ELR (cell line): ENCODE measurements at places on chromosomes 2 and 18.
A peak's percentile ranks its signal among the peaks of the same experiment; 100 is the strongest.

- DNase-seq: peak; percentile 3
Observed at GRCh38 chr2:145356056-145356455, 836.1 kb upstream of the ZEB2 start.

DNA sequence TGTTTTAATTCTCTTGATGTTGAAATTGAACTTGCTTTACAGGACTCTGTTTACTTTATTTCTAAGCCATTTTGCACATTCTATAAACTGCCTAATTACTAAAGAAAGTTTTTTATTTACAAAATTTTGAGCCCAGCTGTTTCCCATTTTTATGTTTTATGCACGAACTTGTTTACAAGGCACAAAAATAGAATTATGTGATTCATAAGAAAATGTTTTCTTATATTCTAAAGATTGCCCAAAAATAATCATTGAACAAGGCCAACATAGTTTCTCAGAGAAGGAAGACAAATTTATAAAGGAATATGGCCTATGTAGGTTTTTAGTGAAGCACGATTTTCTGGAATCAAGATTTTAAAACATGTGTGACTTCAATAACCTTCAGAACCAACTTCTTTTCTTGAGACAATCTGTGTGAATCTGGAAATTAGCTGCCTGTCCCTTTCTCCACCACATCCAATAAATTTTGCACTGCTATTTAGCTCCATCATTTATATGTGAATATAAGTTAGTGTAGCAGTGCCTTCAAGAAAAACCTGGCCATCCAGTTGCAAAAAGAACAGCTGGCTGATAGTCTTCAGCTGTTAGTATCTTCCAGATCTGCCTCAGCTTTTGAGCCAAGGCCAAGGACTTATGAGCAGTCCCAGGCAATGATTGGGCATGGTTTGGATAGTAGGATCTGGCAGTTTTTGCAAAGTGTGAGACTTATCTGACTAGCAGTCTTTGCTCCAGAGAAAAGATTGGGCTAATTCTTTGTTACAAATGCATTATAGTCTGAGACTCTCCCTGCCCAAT, 253.2 kb upstream of the COL3A1 start:
- DNase-seq: no peak

DNA sequence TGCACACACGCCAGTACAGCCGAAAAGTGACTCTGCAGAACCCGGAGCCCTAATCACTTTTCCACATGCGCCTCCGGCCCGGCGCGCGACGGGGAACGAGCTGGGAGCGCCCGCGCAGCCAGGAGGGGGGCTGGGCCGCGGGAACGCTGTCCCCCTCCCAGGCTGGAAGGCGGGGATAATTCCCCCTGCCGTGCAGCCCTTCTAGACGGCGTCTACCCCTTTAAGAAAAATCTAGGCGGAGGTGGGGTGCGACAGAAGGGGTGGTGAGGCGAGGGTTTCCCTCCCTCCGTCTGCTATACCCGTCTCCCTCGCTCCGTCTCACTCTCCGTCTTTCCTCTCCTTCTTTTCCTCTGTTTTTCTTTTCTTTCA, 2.4 kb downstream of the CYP26B1 start:
- no peak for DNase-seq

GRCh38 chr2:12320991-12321641, 395.6 kb upstream of the TRIB2 start:
- peak; percentile 95 for DNase-seq
